ENCODE measurements at places on chromosomes 3 and 15. TPM values are rescaled to one million over a fixed set of nuclear protein-coding genes. Genes with fewer than 3 reads are reported as not detected.

FMN1 gene
- 1.7 TPM for total RNA-seq

DENND4A gene
- 12.9 TPM for total RNA-seq

HHLA2 gene
- total RNA-seq: not detected

CHRFAM7A gene
- 0.34 TPM for total RNA-seq

ISL2 gene
- 0.27 TPM for total RNA-seq

IGSF10 gene
- not detected for total RNA-seq

EXD1 gene
- not detected for total RNA-seq

Measured in foreskin keratinocyte (primary cell).